Body of pancreas (tissue), 4 donors: ENCODE measurements at places on chromosomes 4 and X.
A peak's percentile ranks its signal among the peaks of the same experiment; 100 is the strongest.

GRCh38 chr4:118712872-118713271 lies 27.7 kb downstream of the METTL14 start:
- no peak for DNase-seq

- DNase-seq: peak; percentile 26
Observed at GRCh38 chrX:132181364-132181763, 37.9 kb downstream of the RAP2C start.

GRCh38 chr4:154502111-154502510 lies 10.5 kb upstream of the DCHS2 start:
- peak; percentile 31 for DNase-seq

- no peak for DNase-seq
Observed at GRCh38 chr4:183035726-183036415, 63.2 kb upstream of the WWC2 start.

GRCh38 chr4:89836897-89837384 lies at the start of gene SNCA:
Gene SNCA (minus strand): TSS chr4:89837161. CDS start chr4:89835667, 1,494 bp downstream.
- peak; percentile 59 for DNase-seq

- DNase-seq: no peak
Observed at GRCh38 chr4:145217349-145217748, 37.0 kb upstream of the OTUD4 start.

DNA sequence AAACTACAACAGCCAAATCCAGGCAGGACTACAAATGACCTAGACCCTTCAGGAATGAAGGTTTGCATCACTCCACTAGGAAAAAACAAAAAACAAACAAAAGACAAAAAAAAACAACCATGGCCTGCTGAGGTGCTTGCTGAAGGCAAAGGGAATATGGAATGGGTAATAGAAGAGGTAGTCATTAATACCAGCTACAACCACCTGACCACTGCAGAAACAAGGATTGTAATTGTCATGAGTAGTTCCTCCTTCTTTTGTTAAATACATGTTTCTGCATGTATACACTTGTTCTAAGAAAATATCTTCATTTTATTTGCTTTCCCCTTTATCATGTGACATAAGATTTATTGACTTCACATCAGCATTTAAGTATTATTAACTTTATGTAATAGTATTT lies 409.8 kb upstream of the GRID2 start:
- no peak for DNase-seq

- no peak for DNase-seq
Observed at GRCh38 chr4:151359576-151359975, 34.2 kb upstream of the SH3D19 start.
